Foreskin keratinocyte (primary cell): ENCODE measurements at places on chromosomes 2 and 18. TPM values are rescaled to one million over a fixed set of nuclear protein-coding genes. Genes with fewer than 3 reads are reported as not detected.

Gene IGFBP2
- polyA plus RNA-seq, result 41.4 and 55.5 TPM in 2 replicates

Gene GALNT3
- polyA plus RNA-seq, result 40.8 and 48.7 TPM in 2 replicates

Gene RUFY4
- not detected in 2 replicates for polyA plus RNA-seq

Gene FOXD4L1
- polyA plus RNA-seq, result 0.02 TPM in 2 replicates

Gene DLX2
- 1.1 and 1.9 TPM in 2 replicates for polyA plus RNA-seq

Gene TMEM169
- 0.04 TPM in 2 replicates for polyA plus RNA-seq

Gene CCDC150
- 2.4 and 2.5 TPM in 2 replicates for polyA plus RNA-seq

Gene PTH2R
- not detected in 2 replicates for polyA plus RNA-seq

Gene NEU4
- polyA plus RNA-seq, result not detected in 2 replicates

Gene TXNDC2
- 0.02 TPM in 1 of 2 replicates, not detected in the other for polyA plus RNA-seq

Gene LBH
- 0.26 and 0.82 TPM in 2 replicates for polyA plus RNA-seq
